ENCODE measurements at places on chromosomes 5 and 9.

DNA sequence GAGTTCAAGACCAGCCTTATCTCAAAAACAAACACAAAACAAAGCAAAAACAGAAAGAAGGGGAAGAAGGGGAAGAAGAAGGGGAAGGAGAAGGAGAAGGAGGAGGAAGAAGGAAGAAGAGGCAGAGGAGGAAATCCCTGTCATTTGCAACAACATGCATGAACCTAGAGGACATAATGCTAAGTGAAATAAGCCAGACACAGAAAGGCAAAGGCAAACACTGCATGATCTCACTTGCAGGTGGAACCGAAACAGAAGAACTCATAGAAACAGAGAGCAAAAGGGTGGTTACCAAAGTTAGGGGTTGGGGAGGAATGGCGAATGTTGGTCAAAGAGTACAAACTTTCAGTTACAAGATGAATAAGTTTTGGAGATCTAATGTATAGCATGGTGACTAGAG, 135.4 kb downstream of the UGCG start:
- DNase-seq: no peak

GRCh38 chr9:136228107-136228875, 17.3 kb downstream of the QSOX2 start:
- no peak for DNase-seq

GRCh38 chr5:22541037-22541436, 312.1 kb downstream of the CDH12 start:
- DNase-seq: no peak

- no peak for DNase-seq
Observed at GRCh38 chr5:19615661-19616060, 372.3 kb downstream of the CDH18 start.

Measured in activated T-cell treated with anti-CD3 and anti-CD28 coated beads, Interleukin-2, amount 50 U/mL, for 24 hours (primary cell).